NCI-H524 treated with DMSO at 0.1 percent for 48 hours (cell line): ENCODE measurements at places on chromosomes 12 and 14.
A peak's percentile ranks its signal among the peaks of the same experiment; 100 is the strongest.

DNA sequence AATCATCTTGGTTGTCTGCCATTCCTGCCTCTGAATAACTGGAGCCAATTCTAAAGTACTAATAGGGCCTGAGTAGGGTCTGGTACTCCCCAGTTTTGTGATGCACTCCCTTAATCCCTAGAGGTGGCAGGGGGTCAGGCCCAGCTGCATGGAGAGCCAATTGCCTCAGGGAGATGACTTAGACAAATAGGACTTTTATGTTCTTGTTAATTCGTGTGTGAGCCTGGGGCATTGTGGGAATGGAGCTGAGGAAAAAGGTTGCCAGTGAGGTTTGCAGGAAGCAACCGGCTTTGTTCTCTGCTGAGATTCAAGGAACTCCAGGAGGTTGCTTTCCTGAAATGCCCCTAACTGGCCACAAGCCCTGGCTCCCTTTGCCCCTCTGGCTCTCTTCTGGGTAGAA is 6.8 kb upstream of the DCD start:
- no peak for DNase-seq

DNA sequence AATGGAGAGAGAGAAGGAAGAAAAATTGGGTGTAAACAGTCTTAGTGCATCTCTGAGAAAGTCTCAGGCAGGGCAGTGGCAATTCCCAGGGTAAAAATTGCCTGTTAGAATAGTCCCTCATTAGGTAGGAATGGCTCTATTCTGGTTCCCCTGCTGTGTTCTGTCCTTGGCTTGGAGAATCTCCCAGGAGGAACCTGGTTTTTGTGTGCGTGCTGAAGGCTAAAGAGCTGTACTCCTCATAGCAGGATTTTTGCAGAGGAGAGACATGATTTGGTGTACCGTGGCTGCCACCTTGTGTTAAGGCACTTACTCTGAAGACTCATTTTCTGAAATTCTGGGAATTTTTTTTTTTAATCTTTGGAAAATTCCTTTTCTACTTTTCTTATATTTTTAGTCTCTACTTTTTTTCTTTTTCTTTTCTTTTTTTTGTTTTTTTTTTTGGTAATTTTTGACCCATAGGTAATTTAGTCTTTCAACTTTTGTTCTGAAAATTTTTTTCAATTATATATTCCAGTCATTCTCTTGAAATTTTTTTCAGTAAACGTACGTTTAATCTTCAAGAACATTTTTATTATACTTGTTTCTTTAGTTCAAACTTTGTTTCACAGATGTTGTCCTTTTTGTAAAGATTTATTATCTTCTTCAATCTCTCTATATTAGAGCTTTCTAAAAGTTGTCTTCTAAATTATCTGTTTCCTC is 63.8 kb downstream of the FBXO33 start:
- peak; percentile 35 for DNase-seq

GRCh38 chr14:96806836-96807235 is 9.7 kb downstream of the VRK1 start:
- DNase-seq, result no peak

GRCh38 chr14:56855891-56856461 is 45.7 kb upstream of the OTX2 start:
- no peak for DNase-seq

DNA sequence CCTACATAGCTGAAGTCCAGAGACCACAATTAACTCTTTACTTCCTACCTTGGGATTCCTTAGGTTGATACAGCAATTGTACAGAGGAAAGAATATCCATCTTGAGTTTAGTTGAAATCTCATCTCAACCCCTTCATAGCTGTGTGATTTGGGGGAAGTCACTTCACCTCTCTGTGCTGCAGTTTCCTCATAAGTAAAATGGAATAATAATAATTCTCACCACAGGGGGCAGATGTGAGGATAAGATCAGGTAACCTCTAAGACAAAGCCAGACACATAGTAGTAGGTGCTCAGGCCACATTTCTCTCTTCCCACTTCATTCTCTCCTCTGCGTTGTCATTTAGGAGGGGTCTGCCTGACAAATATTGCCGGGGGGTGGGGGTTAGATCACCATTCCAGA is 6.7 kb downstream of the FOXN4 start:
- no peak for DNase-seq

DNA sequence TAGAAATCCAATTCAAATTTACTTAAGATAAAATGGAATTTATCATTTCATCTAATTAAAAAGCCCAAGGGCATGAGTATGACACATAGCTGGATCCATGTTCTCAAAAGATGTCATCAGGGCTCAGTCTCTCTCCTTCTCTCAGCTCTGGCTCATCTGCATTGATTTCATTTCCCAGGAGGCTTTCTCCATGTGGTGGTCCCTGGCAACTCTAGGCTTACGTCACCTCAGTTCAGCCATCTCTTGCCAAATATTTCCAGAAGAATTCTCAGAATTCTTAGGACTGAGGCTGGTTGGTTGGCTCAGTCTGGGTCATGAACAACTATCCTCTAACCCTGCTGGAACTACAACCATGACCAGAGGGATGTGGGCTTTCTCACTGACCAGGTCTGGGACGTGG is 65.3 kb downstream of the FOS start:
- DNase-seq, result no peak

- no peak for DNase-seq
These were observed 178.8 kb upstream of the MYL2 start for GRCh38 chr12:111099186-111099585.

DNA sequence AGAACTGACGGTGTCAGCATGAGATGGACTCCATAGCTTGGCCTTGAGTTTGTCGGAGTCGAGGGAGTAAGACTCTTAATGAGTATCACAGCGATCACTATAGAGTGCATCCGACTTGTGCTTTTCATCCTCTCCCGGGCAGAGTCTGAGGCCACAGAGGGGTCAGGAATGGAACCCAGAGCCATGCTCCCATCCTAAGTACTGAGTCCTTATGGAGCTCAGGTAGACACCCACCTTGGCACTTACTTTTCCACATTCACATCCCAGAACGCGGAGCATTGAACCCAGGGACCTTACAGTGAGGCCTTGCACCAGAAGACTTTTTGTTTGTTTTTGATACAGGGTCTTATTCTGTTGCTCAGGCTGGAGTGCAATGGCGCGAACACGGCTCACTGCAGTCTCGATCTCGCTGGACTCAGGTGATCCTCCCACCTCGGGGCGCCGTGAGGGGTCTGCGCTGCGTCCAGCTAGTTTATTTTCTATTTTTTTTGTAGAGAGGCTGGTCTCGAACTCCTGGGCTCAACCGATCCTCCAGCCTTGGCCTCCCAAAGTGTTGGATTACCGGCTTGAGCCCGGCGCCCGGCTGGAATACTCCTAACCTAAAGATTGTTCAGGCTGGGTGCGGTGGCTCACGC is 719 bp upstream of the SRSF9 start:
- DNase-seq, result no peak

GRCh38 chr12:91074154-91074709 is 16.4 kb upstream of the KERA start:
- DNase-seq, result no peak

DNA sequence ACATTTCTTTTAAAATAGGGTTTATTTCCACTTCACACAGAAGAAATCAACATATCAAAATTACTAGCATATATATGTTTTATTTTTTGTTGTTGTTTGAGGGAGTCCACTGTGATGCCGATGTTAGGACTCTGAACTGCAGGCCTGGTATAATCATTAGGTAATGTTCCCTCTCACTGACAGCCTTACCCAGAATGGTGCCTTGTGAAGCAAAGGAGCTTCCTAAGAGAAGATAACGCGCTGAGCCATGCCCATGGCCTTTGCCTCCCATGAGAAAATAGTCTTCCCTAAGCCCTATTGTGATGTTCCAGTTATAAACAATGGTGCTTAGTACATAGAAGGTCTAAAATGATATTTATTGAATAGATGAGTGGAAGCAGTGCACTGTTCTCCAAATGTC is 12.0 kb downstream of the GNG2 start:
- DNase-seq, result no peak

GRCh38 chr14:23532658-23533057 is 18.9 kb downstream of the ZFHX2 start:
- no peak for DNase-seq

DNA sequence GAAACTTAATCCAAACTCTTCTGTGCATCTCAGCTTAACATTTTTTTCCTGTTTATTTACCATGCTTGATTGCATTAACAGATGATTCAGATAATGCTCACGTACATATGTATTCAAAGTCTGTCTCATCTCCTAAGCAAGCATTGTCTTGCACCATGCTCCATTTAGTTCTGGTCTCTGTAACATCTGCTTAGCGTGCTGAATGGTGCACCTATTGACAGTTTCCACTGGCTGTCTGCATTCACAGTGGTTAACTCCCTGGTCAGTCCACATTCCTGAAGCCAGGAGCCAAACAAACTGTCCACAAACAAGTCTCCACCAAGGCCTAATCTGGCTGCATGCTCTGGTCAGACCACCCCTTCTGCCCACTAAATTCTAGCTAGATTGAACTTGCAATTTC is 83.9 kb downstream of the KNTC1 start:
- DNase-seq, result no peak

GRCh38 chr14:89186856-89187376 is 230.1 kb downstream of the FOXN3 start:
- peak; percentile 76 for DNase-seq
